ENCODE measurements at places on chromosomes 11 and 22.

DNA sequence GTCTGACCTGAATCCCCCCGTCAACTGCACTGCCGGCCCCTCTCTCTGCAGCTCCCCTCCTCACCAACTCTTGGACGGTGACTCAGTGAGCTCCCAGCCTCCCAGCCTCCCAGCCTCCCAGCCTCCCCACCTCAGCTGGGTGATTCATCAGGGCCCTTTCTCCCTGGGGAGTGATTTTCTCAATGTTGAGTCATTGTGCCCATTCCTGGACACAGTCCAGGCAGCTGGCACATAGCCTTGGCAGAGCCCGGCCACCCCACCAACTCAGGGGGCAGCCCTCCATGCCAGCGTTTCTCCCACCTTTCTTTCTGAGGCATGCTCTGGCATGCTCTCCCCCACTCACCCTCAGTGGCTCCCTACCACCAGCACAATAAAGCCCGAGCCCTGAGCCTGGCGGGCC, 30.7 kb downstream of the PDE2A start:
- DNase-seq: no peak

DNA sequence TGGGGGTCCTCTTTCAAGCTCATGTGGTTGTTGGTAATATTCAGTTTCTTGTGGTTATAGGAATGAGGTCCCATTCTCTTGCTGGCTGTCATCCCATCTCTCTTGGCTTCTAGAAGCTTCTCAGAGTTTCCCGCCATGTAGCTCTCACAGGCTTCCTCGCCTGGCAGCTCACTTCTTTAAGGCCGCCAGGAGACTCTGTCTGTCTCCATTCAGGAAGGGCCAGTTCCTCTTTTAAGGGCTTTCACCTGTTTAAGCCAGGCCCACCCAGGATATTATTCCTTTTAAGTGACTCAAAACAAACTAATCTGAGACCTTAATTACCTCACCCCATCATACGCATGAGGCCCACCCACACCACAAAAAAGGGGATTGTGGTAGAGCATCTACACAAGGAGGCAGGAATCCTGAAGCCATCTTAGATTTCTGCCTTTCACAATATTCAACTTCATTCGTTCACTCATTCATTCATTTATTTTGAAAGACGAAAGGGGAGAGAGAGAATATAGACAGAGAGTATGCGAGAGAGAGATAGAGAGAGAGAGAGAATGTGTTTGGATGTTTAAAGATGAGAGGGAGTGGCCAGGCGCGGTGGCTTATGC, 42.3 kb upstream of the NECTIN1 start:
- DNase-seq: no peak

GRCh38 chr11:21456186-21456585, 736.7 kb upstream of the ANO5 start:
- DNase-seq: no peak

DNA sequence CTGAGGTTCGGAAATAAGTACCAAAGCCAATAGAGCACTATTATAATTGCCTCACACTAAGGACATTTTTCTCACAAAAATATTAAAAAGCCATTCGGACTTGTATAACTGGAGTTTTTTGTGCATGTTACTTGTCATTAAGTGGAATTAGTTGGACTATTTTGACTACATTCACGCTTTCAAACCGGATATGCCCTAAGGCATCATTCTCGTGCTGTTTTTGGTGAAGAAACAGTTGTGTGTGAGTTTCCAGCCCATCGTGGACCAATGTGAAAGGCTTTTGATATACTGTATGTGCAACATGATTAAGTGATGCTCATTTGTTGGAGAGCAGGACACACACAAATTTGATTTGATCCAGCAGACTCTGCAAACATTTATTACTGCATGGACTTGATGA, 192.8 kb downstream of the PGR start:
- no peak for DNase-seq

- no peak for DNase-seq
These were observed 39.4 kb downstream of the ZBTB16 start for GRCh38 chr11:114098927-114099326.

DNA sequence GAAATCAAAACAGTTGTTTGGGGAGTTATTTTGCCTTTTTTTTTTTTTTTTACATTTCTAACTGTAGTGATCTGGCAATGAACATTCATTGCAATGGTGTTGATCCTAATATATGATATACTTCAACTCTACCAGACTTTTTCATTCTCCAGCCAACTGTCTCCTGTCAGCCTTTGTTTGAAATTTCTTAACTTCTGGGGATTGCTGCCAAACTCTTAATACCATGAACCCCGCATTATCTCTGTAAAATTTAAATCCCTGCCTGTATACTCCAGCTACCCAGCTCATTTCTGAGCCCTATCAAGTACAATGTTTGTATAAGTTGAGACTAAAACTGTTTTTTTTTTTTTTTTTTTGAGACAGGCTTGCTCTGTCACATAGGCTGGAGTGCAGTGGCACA, 280.7 kb downstream of the TTC28 start:
- DNase-seq: no peak

GRCh38 chr11:71354394-71355105, 93.6 kb downstream of the DHCR7 start:
- no peak for DNase-seq

- no peak for DNase-seq
These were observed 634.3 kb downstream of the BRD1 start for GRCh38 chr22:49193348-49193747.

DNA sequence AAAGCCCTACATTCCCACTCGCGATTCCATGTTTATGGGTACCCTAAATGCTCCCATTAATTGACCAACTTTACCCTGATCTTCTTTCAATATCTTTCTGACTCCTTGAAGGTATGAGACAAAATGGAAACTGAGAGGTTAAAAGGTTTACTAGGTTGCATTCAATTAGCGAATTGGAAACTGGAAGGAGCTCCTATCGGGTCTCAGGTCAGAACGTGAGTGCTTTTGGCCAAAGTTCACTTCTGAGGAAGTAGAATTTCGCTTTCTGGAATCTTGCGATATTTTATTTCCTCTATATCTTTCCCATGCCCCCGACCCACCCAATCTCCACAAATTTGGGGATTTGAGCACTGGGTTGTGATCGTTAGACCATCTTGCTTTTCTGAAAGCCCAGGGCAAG, 2.6 kb downstream of the EHF start:
- no peak for DNase-seq
